Fibroblast of the aortic adventitia (primary cell): ENCODE measurements at places on chromosomes 1 and 21. TPM values are rescaled to one million over a fixed set of nuclear protein-coding genes. Genes with fewer than 3 reads are reported as not detected.

Gene SPRR5
- not detected in 2 replicates for total RNA-seq

- peak; percentile 33 for DNase-seq
Measured at GRCh38 chr21:37461479-37461878, 94.9 kb downstream of the DYRK1A start.

GRCh38 chr1:183209533-183210158, 23.6 kb downstream of the LAMC2 start:
- peak; percentile 84 for DNase-seq

Gene MYBPH
- 0.08 TPM in 1 of 2 replicates, not detected in the other for total RNA-seq

DNA sequence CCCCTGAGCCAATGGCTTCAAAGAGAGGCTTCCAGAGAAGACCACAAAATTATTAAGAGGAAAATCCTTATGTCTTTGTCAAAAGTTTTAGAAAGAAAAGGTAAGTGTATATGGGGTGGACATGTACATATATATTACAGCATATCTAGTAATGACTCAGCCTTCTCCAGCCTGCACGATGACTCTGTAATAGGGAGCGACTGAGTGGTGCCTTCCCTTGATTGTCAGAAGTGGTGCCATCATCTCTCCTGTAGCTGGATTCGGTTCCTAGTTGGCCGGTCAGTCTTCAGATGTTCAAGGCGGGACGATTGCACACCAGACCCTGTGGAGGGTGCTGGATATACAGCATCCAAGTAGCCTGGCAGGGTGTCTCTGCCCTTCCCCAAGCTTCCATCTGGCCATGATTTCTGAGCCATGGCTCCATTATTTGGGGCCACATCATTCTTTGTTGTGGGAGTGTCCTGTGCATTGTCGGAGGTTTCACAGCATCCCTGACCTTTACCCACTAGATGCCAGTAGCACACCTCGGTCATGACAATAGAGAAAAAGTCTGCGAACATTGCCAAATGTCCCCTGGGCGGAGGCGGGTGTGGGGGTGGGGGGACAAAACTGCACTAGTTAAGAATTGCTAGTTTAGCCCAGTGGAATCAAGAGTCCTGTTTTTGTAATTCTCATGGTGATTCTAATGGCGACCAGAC, 206.2 kb upstream of the KAZN start:
- no peak for DNase-seq

GRCh38 chr1:173403996-173404395, 73.1 kb upstream of the PRDX6 start:
- DNase-seq, result no peak

- no peak for DNase-seq
Measured at GRCh38 chr1:172340520-172340919, 80.0 kb upstream of the C1orf105 start.

Gene ECM1
- 8.0 and 45.2 TPM in 2 replicates for total RNA-seq

DNA sequence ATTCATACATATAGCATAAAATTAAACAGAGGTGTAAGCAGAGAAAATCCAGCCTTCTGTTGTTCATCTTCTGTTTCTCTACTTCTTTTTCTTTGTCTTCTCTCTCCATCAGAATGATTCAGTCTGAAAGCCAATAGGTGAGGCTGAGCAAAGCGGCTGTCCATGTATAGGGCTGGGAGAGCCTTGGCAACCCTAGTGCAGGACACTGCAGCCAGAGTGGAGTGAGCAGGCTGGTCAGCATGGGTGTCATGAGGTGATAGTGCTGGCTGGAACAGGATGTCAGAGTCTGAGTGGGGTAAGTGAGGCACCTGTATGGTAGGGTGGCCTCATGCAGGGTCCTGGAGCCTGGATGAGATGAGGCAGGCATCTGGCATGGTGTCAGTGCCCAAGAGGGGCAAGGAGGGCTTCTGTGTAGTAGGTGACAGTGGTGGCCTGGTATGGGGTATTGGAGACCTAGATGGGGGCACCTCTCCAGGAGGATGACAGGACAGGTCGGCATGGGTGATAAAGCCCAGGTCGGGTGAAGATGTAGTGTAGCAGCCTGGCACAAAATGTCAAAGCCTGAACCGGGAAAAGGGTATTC, 45.5 kb upstream of the GTF2B start:
- no peak for DNase-seq

DNA sequence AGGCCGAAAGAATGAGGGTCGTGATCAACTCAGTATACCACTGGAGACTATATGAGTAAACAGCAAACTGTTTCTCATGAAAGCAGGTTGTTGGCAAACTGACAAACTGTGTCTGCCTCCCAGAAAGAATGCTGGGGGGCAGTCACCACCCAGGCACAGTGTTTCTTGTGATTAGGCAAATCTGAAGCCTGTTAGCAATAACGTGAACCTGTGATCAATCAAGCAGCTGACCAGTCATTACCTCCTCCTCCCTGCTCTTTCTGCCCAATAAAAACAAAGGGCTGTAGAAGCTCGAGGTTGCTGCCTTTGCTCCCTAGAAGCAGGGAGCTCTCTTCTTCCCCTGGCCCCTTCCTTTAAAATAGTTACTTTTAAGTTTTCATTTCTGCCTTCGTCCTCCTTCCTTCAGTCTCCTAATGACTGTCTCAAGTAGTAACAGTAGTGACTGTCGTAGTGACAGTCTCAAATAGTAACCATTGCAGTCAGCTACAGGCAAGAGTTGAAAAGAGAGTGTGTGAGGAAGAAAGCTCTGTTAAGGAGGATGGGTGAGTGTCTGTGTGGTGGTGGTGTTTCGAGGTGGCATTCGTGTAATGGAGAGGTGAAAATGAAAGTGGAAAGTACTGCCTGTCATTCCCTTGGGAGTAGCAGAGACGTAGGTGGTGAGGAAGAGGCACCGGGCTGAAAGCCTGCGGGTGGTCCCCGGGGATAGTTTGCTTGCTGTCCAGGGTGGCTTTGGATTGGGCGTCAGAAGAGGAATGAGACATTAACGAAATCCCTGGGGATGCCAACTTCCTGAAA, 14.5 kb downstream of the HHAT start:
- DNase-seq, result no peak

DNA sequence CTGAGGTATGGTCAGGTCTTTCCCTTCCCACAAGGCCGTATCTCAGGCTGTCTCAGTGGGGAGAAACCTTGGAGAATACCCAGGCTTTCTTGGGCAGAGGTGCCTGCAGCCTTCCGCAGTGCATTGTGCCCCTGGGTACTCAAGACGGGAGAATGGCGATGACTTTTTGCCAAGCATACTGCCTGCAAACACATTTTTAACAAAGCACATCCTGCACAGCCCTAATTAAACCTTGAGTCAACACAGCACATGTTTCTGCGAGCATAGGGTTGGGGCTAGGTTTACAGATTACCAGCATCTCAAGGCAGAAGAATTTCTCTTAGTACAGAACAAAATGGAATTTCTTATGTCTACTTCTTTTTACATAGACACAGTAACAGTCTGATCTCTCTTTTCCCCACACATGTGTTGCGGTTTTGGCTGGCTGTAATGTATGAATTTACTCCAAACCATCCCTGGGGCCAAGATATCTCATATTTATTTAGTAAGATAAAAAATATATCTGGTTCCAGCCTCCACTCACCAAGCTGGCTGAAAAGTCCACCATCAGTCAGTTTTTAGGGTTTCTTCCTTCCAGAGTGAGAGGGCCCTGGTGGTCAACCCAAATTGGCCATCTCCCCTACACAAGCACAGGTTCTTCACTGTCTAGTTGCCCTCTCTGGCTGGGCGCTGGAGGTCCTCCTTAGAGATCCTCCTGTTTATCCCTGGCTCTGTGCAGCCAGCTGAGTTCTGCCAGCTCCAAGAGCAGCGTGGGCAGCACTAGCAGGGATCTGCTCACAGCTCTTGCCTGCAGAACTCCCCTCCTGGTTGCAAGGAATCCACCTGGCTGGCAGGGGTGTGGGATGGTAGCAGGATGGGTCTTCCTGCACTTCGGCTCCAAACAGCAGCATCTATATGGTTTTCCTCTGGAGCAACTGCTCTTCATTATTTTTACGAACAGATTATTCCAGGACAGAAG, 2.6 kb downstream of the FAAH start:
- peak; percentile 81 for DNase-seq
